ENCODE measurements at places on chromosomes 4 and X. TPM values are rescaled to one million over a fixed set of nuclear protein-coding genes. Genes with fewer than 3 reads are reported as not detected.

GRCh38 chr4:156443488-156443887, 489.8 kb upstream of the CTSO start:
- no peaks in the 10 kb centered on the region for H3K27me3 ChIP-seq
- H3K27ac ChIP-seq, result no peak overlapping the region
- H3K4me1 ChIP-seq, result no peaks in the 10 kb centered on the region
- no peaks in the 10 kb centered on the region for H3K36me3 ChIP-seq
- DNase-seq, result no peak

DNA sequence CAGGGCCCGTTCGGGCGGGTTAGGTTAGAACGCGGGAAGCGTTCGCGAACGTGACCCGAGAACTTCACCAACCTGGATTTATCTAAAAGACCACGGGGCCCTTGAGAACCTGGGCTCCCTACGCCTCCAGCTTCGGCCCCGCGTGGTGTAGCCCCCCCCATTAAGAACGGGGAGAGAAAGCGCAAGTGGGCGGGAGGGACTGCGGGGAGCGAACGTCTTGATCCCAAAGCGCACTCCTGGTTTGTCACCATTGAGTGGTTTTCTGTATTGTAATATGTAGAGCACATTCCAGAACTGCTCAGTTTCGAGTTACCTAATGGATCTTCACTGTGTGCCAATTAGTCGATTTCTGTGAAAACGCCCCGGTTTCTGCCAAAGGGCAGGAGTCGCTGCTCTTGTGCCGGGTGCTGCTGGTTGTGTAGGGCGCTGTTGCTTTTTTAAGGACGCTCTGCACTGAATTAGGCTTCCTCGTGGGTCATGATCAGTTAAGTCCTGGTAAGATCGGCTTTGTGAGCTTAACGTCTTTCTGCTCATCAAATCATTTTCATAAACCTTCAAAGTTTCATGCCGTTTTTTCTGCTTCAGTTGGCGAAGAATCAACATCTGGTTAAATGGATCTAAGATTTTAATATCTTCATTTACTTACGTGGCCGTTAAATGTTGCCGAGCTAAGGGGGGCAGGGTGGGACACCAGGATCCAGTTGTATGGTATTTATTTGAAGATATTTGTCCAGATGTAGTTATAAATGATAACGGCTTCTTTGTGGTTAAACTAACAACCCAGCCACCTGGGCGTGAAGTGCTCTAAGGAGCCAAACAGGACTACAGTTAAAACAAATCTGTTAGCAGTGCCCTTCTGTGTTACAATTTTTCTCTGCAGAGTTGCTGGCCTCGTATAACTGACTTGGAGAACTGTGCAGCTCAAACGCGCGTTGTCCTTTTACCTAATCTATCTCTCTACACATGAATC, 809 bp downstream of the MND1 start:
- H3K36me3 ChIP-seq, result peaks cover 7% of the 10 kb centered on the region
- H3K27me3 ChIP-seq, result peaks cover 13% of the 10 kb centered on the region
- H3K27ac ChIP-seq, result peak overlapping the region; percentile 85
- peak; percentile 34 for DNase-seq
- peaks cover 35% of the 10 kb centered on the region for H3K4me1 ChIP-seq

DNA sequence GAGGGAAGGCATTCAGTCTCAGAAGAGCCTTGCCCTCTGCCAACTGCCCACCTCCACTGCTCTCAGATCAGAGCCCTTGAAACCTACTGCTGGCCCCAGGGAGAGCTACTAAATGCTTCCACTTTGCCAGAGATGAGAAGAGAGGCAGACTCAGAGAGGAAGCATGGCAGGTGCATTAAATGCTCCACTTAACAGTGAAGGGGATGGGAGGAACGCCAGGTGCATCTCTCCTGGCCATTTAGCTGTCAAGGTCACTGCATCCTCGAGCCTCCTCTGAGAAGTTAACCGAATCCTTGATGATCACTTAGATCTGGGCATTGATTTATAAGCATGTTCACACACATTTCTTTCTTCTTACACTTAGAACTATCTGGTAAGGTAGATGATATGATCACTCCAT, 15.0 kb downstream of the TRPC5 start:
- H3K4me3 ChIP-seq, result no peak overlapping the region
- no peaks in the 10 kb centered on the region for H3K27me3 ChIP-seq
- H3K4me1 ChIP-seq, result no peaks in the 10 kb centered on the region
- no peaks in the 10 kb centered on the region for H3K36me3 ChIP-seq
- no peak overlapping the region for H3K27ac ChIP-seq
- no peak for DNase-seq

GRCh38 chrX:9533611-9534010, 68.8 kb downstream of the TBL1X start:
- H3K27me3 ChIP-seq, result no peaks in the 10 kb centered on the region
- DNase-seq, result no peak
- H3K4me3 ChIP-seq, result no peak overlapping the region
- H3K27ac ChIP-seq, result no peak overlapping the region

- no peaks in the 10 kb centered on the region for H3K4me1 ChIP-seq
- no peak overlapping the region for H3K4me3 ChIP-seq
- H3K27ac ChIP-seq, result no peak overlapping the region
- H3K36me3 ChIP-seq, result no peaks in the 10 kb centered on the region
- DNase-seq, result no peak
Measured at GRCh38 chr4:140641789-140642439, 73.2 kb upstream of the UCP1 start.

- H3K4me3 ChIP-seq, result no peak overlapping the region
- no peak for DNase-seq
- no peaks in the 10 kb centered on the region for H3K27me3 ChIP-seq
- no peak overlapping the region for H3K27ac ChIP-seq
- H3K36me3 ChIP-seq, result no peaks in the 10 kb centered on the region
- no peaks in the 10 kb centered on the region for H3K4me1 ChIP-seq
Measured at GRCh38 chr4:145278341-145279121, 98.1 kb upstream of the OTUD4 start.

Gene PPP1R2C
- total RNA-seq, result not detected

Gene AMMECR1
- 11.9 TPM for total RNA-seq

All from activated T-helper 1 cell treated with anti-CD3 and anti-CD28 coated beads, Interleukin-12 subunit alpha, Interleukin-12 subunit beta, Interleukin-2, Interleukin-4 antibody, amounts not matched to agents 30 ng/mL and 10 ng/mL and 1 ng/mL, durations not matched to agents 14 hours and 24 hours and 36 hours (primary cell).